ENCODE measurements at places on chromosomes 12 and 14.

DNA sequence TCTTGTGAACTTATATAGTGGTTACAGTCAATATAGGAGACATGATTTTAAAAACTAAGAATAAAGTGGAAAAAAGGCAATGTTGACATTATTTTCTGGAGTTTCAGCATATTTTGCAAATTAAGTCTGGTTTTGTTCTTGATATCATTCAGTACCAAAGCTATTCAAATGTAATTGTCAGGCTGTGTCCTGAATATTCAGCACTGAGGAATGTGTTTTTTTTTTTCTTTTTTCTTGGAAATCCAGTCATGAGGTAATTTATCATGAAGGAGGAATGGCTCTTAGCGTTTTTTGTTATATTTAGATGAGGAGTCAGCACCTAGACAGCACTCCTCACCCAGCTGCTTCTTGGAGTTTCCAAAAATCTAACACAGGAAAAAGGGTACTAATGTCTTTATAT, 225.5 kb downstream of the CCDC91 start:
- DNase-seq = no peak

- no peak for DNase-seq
Measured at GRCh38 chr12:101698800-101699347, 1.4 kb downstream of the CHPT1 start.

- no peak for DNase-seq
Measured at GRCh38 chr12:93107514-93108312, 178.6 kb upstream of the EEA1 start.

GRCh38 chr14:32050878-32051277, 26.2 kb upstream of the ARHGAP5 start:
- DNase-seq = no peak

DNA sequence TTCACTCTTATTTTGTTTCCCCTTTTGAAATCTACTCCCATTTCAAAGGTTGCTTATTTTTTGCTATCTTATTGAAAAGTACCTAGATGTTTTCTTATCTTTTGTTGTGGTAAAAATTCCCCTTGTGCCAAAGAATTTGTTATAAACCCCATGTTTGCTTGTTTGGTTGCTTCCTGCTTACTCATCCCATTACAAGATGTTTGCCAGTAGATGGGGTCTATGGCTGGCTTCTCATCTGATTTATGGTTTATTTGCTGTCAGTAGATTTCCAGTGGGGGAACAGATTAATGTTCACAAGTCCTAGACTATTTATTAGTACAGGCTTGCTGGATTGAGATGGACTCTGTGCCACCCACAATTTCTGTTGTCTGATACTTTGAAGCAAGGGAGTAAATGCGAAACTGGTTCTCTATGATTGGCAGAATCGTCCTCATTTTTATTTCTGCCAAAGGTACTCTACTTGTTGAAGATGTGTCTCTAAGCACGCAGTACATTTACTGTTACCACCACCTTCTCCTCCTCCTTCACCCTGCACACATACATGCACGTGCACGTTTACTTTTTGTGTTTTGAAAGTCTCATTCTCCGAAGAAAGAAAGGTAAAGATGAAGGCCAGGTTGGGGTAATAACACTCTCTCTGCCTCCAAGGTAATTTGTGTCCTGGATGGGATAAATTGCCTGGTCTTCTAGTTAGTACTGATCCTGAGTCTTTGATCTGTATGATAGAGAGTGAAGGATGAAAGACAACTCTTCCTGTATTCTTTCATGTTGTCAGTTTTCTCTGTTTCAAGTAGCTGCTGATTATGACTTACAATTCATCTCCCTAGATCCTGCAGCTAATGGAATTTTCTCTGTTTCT, 117.2 kb upstream of the ATP2B1 start:
- DNase-seq = no peak

GRCh38 chr12:10031771-10032175, 1.3 kb downstream of the CLEC9A start:
- no peak for DNase-seq

DNA sequence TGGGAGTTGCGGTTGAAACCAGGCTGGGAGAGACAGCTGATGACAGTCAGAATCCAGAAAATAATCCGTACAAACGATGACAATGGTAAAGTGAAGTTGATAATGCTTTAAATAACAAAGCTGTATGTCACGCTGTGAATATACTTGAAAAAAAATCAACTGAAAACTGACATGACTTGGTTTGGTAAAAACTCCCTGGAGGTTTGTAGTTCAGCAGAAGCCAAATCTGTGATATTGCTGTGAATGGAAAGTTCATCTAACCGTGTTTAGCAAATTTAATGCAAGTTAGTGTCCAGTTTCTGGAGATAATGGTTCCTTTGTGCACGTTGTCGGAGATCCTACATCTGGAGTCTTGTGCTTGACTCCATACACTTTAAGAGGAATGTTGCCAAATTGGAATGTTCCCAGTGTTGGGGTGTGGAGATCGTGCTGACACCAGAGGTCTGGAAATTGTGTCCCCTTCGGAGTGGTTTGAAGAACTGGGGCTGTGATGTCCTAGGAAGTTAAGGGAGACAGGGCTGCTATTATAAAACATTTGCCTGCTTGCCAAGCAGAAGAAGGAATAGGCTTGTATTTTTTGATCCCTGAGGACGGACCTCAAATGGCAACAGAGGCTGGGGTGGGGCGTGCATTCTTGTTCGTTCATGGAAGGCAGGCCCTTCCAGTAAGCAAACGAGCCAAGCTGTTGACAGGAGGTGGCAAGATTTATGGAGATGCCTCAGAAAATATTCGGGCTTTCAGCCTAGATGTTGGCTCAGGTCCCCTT, 30.6 kb downstream of the PPFIBP1 start:
- no peak for DNase-seq

- no peak for DNase-seq
Measured at GRCh38 chr12:114406984-114407841, 1.3 kb upstream of the TBX5 start.

- no peak for DNase-seq
Measured at GRCh38 chr12:57341275-57341990, 89.4 kb downstream of the R3HDM2 start.

DNA sequence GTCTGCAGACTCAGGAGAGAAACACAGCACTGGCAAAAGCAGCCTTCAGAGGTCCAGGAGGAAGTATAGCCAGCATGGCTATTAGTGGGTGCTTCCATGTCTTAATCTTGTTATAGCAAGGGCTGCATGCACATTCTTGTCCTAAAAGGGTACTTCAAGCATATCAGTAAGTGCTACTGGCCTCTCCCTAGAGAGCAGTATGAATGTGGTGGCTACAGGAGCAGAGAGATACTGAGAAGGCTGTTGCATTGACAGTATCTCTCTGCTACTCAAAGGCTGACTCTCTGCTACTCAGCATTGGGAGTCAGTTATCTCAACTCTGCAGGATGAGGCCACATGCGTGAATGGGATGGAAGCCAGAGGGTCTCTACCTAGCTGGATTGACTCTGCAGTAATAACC, 2.0 kb downstream of the GARIN6 start:
- DNase-seq = no peak

DNA sequence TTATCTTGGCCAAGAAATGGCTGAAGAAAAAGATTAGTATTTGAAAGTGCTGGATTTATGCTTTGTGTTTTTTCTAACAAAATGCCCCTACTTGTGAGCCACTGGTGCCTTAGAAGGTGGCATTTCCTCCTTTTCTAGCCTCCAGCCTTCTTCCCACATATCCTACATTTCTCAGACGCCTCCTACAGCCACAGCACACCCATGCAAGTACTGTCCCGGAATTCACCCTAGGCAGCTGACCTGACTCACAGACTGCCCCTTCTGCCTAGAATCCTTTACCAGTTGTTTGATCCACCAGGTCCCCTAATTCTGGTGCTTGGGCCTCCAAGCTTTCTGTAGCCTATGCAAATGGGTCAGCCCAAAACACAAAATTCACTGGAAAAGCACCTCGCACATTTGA, 166.0 kb downstream of the FOXN3 start:
- DNase-seq = no peak

- DNase-seq = no peak
Measured at GRCh38 chr14:68062651-68063050, 243.1 kb downstream of the RAD51B start.

GRCh38 chr12:27779416-27779919, 565 bp upstream of the KLHL42 start:
- DNase-seq = no peak

- no peak for DNase-seq
Measured at GRCh38 chr12:118327391-118327790, 45.3 kb downstream of the TAOK3 start.

GRCh38 chr12:63038713-63039100, 103.8 kb upstream of the PPM1H start:
- no peak for DNase-seq

GRCh38 chr12:48084066-48084465, 21.8 kb downstream of the SENP1 start:
- no peak for DNase-seq

- DNase-seq = no peak
Measured at GRCh38 chr12:132723015-132723763, 12.5 kb downstream of the PGAM5 start.

- DNase-seq = no peak
Measured at GRCh38 chr14:102508774-102509745, 516 bp downstream of the ANKRD9 start.

Measured in stimulated activated CD8-positive, alpha-beta memory T cell treated with anti-CD3 and anti-CD28 coated beads, Interleukin-4, amount 100 ng/mL, for 1 hour (primary cell).